ENCODE measurements at places on chromosomes 2 and 18.
A peak's percentile ranks its signal among the peaks of the same experiment; 100 is the strongest.

DNA sequence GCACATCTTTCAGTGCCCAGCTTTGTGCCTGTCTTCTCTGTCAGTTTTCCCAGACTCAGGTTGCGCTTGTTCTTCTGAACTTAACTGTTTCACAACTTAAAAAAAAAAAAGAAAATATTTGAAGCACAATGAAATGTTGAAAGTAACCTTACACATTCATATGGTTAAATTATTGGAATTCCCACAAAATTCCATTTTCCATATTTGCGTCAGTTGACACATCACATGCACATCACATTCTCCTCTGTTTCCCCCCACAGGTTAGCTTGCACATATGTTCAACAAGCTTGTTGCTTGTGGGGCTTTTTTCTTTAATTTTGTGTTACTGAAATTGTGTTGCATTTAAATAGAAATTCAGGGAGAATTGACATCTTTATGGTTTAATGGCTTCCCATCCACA is 8.3 kb downstream of the MYO1B start:
- DNase-seq: no peak

- DNase-seq: no peak
These were observed 265.5 kb downstream of the EIPR1 start for GRCh38 chr2:3112131-3112530.

GRCh38 chr2:182207049-182207746 is 219.6 kb downstream of the PDE1A start:
- DNase-seq: no peak

- no peak for DNase-seq
These were observed 61.9 kb downstream of the AQP4 start for GRCh38 chr18:26803643-26804042.

DNA sequence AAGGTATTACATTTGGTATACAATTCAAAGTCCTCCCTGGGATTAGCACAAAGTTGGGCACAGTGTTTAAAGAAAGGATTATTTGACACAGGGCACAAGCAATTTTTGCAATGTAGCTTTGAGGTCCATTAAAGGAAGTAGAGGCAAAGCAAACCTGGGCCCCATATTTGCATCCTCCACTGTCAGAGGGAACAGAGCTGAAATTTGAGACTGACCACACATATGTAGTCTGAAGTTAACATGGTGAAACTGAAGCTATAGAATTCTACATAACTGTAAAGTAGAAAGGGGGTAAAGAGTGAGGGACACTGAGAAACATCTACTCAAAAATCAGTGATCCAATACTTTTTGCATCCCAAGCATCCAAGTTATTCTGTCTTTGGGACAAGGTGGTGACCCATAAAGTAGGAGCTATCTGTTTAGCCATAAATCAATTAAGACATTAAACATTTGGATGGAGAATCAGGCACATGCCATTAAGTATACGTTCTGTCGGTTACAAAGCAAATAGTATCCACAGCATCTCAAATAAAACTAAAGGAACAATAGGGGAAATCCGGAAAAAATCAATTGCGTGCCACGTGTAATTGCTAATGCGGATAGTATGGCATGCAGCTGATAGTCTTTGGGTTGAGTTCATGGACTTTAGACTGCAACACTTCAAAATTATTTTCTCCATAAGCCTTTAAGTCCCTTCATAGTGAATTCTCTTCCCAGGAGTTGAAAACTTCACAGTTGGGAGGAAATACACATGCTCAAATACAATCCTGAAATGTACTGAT is 72.6 kb downstream of the PLEKHM3 start:
- DNase-seq: no peak

- no peak for DNase-seq
These were observed 145.6 kb downstream of the AGAP1 start for GRCh38 chr2:235639428-235639773.

GRCh38 chr18:46622999-46623398 is 34.0 kb downstream of the LOXHD1 start:
- DNase-seq: no peak

- peak; percentile 62 for DNase-seq
These were observed 66.2 kb downstream of the ACVR2A start for GRCh38 chr2:147910990-147911473.

GRCh38 chr2:206368484-206368883 is 74.8 kb upstream of the ADAM23 start:
- no peak for DNase-seq

- no peak for DNase-seq
These were observed 123.4 kb upstream of the PDE1A start for GRCh38 chr2:182550234-182550633.

GRCh38 chr2:203871371-203871983 is 3.9 kb downstream of the CTLA4 start:
- no peak for DNase-seq

GRCh38 chr2:84546551-84546950 is 30.3 kb downstream of the DNAH6 start:
- no peak for DNase-seq

GRCh38 chr2:49123600-49123999 is 30.7 kb downstream of the FSHR start:
- DNase-seq: no peak

GRCh38 chr18:616380-616995 is 19.7 kb downstream of the CLUL1 start:
- peak; percentile 42 for DNase-seq

GRCh38 chr2:231190531-231191197 is 7.8 kb upstream of the ARMC9 start:
- DNase-seq: no peak

DNA sequence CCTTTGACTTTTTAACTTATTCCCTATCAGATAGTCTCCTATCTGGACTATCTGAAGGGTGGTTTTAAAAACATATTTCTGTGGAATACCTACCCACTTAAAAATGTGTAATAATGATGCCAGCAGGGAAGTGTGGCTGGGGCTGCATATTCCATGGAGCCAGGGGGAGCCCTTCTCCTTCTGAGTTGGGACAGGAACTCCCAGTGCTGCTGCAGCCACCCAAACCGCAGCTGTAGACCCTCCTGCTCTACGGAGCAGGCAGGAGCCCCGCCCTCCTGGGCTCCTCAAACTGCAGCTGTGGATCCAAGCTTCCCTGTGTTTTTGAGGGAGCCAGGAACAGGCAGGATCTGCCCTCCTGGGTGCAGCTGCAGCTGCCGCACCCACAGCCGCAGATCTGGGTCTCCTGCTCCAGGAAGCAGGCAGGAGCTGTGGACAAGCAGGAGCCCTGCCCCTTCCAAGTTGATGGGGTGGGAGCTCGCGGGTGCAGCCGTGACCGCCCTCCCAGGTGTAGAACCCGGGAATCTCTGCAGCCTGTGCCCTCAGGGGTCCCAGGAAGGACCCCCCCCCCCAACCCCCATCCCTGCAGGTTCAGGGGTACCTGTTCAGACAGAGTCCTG is 57.8 kb downstream of the PDK1 start:
- DNase-seq: no peak

DNA sequence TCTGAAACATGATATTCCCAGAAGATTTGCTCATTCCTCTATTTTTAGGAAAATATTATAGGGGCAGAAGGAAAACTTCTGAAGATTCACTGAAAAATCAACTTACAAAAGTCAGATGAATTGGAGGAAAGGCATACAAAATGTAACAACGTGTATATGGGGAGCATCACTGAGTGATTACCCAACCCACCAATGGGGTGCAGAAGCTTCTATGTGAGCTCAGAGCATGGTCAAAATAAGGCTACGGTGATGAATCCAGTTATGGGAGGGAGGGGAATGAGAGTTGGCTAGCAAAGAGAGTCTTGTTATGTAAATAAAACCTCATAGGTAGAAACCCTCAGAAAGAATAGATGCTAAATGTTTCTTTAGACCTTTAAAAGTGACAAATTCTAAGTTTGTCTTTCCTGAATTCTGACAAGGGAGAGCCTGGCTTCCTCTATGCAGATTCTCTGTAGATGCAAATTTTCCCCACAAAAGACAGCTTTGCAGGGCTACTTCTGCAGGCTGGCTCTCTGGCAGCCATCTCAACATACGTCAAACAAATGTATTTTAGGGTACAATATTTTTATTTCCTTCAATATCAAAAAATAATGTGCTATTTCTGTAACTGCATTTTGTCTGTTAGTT is 171.4 kb upstream of the NDUFV2 start:
- DNase-seq: no peak

- peak; percentile 36 for DNase-seq
These were observed 83.5 kb downstream of the HRH4 start for GRCh38 chr18:24543795-24544498.

- DNase-seq: peak; percentile 58
These were observed 78.8 kb upstream of the CAPN13 start for GRCh38 chr2:30886080-30886479.

All from NCI-H345 (cell line).